Stimulated activated CD8-positive, alpha-beta memory T cell treated with anti-CD3 and anti-CD28 coated beads, Interleukin-4, amount 100 ng/mL, for 1 hour (primary cell): ENCODE measurements at places on chromosomes 3 and 15.

- DNase-seq: no peak
Measured at GRCh38 chr3:170323331-170323730, 34.2 kb upstream of the SKIL start.

GRCh38 chr3:15682561-15683185 is 81.1 kb downstream of the BTD start:
- no peak for DNase-seq

GRCh38 chr3:106839576-106840280 is 537.5 kb upstream of the CCDC54 start:
- DNase-seq: no peak

DNA sequence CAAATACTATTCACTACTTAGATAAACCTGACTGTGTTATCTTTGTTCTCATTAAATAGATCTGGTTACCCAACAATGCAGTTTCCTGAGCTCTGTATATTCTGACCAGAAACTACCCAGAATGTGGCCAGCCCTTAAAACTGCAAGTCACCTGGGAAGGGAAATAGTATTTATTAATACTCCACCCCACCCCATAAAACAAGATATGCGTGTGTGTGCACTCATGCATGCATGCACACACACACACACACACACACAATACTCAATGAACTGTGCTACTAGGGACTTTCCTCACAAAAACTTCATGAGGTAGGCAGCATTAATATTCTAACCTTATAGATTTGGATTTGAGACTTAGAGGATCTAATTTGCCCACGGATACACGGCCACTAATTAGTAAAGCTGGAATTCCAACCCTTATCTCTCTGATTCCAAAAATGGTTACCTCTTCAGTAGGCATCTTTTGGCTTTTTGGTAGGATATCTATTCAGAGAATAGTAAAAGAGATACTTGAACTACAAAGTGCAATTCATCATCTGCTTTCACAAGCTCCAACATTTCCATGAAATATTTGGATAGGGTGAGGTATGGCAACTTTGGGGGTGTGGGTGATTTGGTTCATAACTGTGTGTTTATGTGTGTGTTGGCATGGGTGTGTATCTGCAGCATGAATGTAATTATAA is 197.0 kb upstream of the CFAP20DC start:
- DNase-seq: no peak

DNA sequence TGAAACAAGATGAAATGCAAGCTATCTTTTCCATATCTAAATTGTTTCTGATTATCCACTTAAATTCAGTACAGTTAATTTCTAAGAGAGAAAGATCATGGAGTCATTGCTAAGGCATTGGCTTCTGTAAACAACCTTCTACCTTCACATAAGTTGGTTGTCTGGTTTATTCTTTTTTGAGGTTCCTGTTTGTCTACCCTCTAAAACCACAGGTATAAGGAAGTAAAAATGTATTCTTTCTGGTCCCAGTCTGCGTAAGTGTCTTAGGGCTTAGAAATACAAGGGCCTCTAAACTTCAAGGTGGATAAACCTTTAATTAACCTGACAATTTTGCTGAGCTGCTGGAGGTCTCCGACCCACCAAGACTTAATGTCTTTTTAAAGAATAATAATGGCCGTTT is 3.6 kb upstream of the ATOSA start:
- no peak for DNase-seq

DNA sequence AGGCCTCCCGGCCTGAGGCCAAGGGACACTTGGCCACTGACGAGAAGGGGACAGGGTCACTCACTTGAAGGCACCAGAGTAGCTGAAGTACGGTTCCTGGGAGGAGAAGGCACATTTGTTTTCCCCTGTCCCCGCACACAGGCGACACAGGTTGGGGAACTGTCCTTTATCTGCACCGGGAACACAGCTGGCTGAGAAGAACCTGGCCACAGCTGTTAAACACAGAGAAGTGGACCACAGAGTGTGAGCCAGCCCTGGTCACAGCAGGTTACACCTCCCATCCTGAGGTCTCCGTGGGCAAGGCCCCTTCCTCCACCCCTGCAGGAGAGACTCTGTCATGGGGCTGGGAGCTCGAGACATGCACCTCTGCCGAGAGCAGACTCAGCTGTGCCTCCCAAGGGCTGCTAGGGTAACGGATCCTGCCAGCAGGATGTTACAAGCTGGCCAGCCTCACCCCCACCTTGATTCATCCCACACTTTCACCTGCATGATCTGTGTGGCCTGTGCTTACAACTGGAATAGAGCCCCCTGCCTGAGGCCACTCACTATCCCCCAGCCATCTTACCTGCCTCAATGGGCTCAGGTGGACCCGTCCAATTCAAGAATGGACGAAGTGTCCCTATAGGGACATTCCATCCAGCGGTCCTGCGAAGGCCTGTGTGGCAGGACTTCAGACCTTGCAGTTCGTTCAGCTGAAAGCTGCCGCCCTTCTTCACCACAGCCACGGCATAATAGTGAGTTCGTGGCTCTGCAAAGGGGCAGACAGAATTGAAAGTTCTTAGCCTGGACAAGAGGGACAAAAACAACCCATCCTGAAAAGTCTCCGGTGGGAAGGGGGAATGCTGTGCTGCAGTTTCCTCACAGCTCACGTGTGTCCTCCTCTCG is 9.2 kb downstream of the LTF start:
- no peak for DNase-seq

- DNase-seq: no peak
Measured at GRCh38 chr3:97699889-97700288, 64.7 kb upstream of the ARL6 start.

DNA sequence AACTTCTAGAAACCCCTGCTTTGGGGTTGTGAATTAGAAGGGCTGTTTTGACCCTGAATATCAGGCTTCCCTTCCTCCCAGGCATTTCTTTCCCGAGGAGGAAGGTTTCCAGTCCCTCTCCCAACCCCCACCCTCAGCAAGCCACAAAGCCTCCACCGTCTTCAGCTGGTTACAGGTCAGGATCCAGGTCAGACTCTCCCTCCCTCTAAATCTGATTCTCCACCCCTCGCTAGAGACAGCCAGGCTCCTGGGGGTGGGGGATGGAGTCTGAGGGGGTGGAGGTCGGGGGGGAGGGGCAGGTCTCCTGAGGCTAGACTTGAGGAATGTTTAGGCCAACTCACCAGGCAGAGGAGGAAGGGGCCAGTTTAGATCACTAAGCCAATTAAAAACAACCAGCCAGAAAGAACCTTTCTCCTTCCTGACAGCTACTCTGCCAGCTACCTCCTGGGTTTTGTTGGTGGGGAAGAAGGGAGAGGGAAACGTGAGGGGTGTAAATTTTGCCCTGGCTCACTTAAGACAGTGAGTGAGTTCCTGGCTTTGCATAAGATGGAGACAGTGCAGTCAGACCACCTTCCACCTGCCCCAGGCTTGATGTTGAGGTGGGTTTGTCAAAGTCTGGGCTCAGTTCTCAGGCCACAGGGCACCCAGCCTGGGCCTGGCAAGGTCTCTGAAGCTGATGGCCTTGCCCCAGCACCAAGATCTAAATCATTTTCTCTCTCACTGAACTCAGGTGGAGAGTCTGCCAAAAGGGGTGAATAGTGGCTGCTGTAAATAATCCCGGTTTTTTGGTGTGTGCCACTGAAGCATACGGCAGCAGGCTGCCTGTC is 19.5 kb downstream of the BMF start:
- DNase-seq: no peak

DNA sequence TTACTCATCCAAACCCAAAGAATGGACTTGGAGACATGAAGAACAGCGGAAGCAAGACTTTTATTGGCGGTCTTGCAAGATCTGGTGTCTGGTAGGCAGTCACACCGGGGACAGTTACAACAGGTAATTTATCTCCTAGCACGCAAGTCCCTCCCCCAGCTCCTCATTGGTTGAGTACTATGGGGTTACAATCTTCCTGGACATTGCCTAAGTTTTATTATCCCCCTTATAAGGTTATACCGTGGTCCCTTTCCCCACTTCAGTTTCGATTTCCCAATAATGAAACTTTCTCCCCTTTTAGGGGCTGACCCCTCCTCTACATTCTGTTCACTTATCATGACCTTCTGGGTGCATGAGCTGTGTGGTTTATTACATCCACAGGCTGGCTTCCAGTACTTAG is 18.7 kb downstream of the ARL8B start:
- DNase-seq: no peak

DNA sequence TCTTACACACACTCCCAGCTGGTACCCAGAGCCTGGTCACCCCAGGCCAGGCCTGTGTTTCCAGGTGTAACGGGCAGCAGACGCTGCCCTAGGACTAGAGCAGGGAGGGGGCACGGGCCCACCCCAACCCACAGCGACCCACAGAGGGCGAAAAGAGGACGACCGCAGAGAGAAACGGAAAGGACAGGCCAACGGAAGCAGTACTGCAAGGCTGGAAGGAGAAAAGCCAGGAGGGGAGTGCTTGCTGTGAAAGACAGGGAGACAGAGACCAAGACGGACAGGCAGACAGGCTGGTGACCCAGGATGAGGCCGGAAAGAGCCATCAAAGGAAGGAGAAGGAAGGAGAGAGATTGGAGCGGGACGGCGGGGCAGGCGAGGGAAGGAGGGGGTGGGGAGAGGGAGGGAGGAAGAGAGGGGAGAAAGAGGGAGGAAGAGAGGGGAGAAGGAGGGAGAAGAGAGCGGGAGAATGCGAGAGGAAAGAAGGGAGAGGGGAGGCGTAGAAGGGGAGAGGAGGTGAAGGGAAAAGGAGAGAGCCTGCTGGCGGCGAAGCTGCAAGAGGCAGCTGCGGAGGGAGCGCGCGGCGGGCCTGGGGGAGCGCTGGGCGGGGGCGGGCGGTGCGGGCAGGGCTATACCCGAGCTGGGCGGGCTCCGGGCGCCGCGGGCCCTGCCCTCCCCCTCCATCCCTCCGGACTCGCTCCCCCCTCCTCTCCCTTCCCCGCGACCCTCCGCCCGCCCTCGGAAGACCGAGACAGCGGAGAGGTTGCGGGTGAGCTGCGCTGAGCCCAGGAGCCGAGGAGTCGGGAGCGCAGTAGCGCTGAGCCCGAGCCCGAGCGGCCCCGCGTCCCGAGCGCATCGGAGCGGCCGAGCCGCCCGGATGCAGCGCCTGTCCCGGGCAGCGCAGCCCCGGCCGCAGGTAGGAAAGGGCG is at the start of gene SLC6A1:
SLC6A1 (plus strand) TSS at position 732 of the 926 bp plus-strand sequence. CDS start 24,464 bp downstream, outside the sequence.
- no peak for DNase-seq

DNA sequence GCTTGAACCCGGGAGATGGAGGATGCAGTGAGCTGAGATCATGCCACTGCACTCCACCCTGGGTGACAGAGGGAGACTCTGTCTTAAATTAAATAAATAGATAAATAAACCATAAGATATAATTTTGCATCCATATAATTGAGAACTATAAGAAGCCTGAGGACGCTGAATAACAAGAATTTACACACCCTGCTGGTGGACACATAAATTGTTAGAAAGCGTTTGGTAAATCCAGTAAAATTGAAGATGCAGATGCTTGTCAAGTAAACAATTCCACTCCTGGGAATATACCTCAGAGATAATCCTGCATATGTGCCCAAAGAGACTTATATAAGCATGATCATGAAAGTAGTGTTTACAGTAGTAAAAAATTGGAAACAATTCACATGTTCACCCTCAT is 41.7 kb downstream of the TTC23 start:
- DNase-seq: no peak

- no peak for DNase-seq
Measured at GRCh38 chr3:130748981-130749380, 2.4 kb upstream of the PIK3R4 start.

DNA sequence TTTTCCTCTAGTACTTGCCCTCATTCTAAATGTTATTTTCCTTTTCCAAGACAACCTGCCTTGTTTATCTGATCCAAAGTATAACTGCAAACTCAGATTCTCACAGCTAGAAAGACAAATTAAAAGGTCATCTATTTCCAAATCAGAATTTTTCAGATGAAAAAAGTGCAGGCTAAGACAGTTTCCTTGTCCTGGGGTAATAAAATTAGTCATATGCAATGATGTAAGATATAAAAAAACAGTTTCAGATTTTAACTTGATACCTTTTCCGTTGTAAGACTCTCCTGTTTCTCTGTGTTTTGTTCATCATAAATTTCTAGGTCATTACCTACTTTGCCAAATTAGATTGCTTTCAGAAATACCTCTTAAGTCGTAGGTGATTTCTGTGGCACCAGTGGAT is 238.4 kb upstream of the PEX5L start:
- no peak for DNase-seq

DNA sequence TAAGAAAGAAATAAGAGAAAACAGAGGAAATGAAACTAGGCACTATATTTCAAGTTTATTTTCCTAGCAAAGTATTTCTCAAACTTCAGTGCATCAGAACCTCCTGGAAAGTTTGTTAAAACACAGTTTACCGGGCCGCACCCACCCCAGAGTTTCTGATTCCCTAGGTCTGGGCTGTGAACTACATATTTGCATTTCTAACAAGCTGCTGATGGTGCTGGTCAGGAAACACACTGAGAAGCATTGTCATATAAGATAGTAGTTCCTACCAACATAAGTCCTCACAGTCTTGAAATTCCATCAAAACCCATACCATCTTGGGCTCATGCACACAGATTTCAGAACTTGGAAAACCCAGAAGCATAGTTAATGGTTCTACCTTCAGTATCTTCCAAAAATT is 8.3 kb downstream of the SLC9A9 start:
- no peak for DNase-seq

- no peak for DNase-seq
Measured at GRCh38 chr15:39588531-39589192, 7.8 kb downstream of the THBS1 start.

DNA sequence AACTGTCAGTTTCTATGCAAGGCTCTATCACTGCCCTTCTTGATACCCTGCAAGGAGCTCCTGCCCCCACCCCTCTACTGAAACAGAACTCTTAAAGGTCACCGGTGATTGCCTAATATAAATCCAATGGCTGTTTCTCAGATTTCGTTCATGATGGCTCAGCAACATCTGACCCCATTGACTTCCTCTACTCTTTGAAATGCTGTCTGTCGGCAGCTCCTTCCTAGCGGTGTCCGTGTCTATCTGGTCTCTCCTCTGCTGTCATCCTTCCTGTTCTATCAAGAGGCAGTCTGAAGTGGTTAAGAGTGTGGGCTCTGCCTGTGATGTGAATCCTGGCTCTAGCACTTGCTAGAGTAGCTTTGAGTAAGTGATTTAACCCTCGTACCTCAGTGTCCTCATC is 5.5 kb downstream of the TMEM266 start:
- DNase-seq: no peak

DNA sequence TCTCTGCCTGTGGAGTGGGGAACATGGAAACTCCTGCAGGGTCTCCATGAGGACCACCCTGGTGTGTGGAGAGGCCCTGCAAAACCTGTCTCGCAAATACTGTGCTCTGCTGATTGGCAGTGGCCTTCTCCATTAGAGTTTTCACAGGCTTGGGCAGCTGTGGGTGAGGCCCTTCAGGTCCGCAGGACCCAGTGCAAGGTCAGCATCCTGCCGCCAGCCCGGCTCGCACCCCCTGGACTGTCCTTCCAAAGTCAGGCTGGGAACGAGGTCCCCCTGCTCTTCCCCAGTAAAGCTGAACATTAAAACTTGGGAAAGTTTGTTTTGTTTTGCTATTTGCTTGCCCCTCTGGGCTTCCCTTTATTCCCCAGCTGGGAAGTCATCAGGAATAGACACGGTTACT is 85.0 kb upstream of the PLXNA1 start:
- no peak for DNase-seq

DNA sequence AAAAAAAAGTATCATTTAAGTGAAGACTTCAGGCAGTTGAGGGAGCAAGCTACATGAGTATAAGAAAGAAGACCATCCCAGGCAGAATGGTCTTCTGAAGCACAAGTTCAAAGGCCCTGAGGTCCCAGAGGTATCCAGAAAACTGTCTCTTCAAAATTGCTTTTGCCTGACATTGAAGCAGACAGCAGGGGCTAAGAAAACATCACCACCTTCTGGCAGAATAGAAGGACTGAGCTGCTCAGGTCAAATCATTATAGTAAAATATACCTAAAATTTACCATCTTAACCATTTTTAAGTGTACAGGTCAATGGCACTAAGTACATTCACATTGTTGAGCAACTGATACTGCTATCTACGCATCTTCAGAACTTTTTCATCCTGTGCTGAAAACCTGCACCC is 16.4 kb downstream of the GPR160 start:
- no peak for DNase-seq
